Subcutaneous adipose tissue (tissue), 4 donors: ENCODE measurements at places on chromosomes 1 and 21. TPM values are rescaled to one million over a fixed set of nuclear protein-coding genes. Genes with fewer than 3 reads are reported as not detected.

The TSPAN2 gene
- total RNA-seq: 2.6 TPM

The GSTM1 gene
- not detected for total RNA-seq

The VSIG8 gene
- total RNA-seq: not detected

The PARS2 gene
- 2.1 TPM for total RNA-seq

The BACH1 gene
- 43.2 TPM for total RNA-seq

The ALG6 gene
- total RNA-seq: 5.7 TPM

The LDLRAD1 gene
- total RNA-seq: not detected

The RNF207 gene
- 7.2 TPM for total RNA-seq

The TAS1R1 gene
- total RNA-seq: not detected

The NID1 gene
- total RNA-seq: 180 TPM

The BPNT1 gene
- 13.0 TPM for total RNA-seq

The GJA9 gene
- not detected for total RNA-seq

The TEX38 gene
- not detected for total RNA-seq

The RC3H1 gene
- 28.0 TPM for total RNA-seq

The MATN1 gene
- not detected for total RNA-seq

The NR0B2 gene
- total RNA-seq: not detected

The CSF3R gene
- total RNA-seq: 62.7 TPM

The RXRG gene
- total RNA-seq: not detected

The SEMA6C gene
- total RNA-seq: 6.5 TPM

The ARHGAP30 gene
- 20.9 TPM for total RNA-seq

The LCE1B gene
- total RNA-seq: not detected

The ACOT11 gene
- 2.3 TPM for total RNA-seq

The FAM76A gene
- 22.6 TPM for total RNA-seq

The CLEC20A gene
- total RNA-seq: not detected

The NUF2 gene
- total RNA-seq: 1.1 TPM

The TMEM54 gene
- total RNA-seq: 36.7 TPM

The LMOD1 gene
- total RNA-seq: 44.7 TPM

The FHAD1 gene
- not detected for total RNA-seq

The PTGS2 gene
- 1.1 TPM for total RNA-seq

The CHI3L2 gene
- 15.0 TPM for total RNA-seq

The CAMK1G gene
- total RNA-seq: not detected

The DNM3 gene
- total RNA-seq: 7.3 TPM

The THEM5 gene
- total RNA-seq: not detected

The TMPRSS15 gene
- total RNA-seq: not detected

The PRRX1 gene
- 90.4 TPM for total RNA-seq

The CLDN17 gene
- not detected for total RNA-seq

The RIMKLA gene
- total RNA-seq: 0.19 TPM

The FAM131C gene
- not detected for total RNA-seq

The CRNN gene
- total RNA-seq: not detected

The OR2L13 gene
- not detected for total RNA-seq

The ACTA1 gene
- total RNA-seq: not detected

The ARHGAP29 gene
- 62.3 TPM for total RNA-seq

The KMO gene
- total RNA-seq: 2.9 TPM

The LCE3D gene
- not detected for total RNA-seq
